ENCODE measurements at places on chromosomes 12 and 14.

- no peak for DNase-seq
Observed at GRCh38 chr12:23221926-23222325, 597.0 kb downstream of the ETNK1 start.

- DNase-seq, result no peak
Observed at GRCh38 chr12:32098112-32098511, 8.5 kb upstream of the BICD1 start.

DNA sequence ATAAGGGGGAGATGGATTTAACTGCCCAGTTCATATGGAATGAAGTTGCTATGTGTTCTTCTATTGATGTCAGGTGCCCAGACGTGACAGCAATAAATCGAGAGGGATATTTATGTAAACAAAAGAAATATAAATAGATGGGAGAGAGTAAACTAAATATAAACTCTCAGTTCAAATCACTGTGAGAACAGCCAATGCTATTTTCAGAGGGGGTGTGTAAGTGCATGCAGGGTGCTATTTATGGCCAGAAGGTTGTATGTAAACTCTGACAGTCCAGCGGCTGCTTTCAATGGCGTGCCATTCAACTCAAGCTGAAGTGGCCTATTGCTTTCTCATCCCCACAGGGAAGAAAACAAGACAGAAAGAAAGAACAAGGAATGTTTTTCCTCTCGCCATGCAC lies 127.2 kb downstream of the KCNA5 start:
- DNase-seq, result no peak

GRCh38 chr14:67409461-67409860 lies 2.5 kb downstream of the PLEK2 start:
- DNase-seq, result no peak
